ENCODE measurements at places on chromosomes 6 and 20.

DNA sequence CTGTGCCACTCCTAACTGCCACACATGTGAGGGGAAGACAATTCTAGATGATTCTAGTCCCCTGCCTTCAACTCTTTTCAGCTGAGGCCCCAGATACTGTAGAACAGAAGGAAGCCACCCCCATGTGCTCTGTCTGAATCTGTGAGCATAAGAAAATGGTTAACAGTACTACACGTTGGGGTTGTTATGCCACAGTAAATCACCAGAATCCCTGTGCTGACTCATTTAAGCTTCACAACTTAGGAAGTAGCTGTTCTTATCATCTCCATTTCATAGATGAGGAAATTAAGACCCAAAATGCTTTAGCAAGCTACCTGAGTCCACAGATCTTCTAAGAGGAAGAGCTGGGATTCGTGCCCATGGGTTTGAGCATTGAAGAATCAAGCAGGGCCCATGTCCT, 27.4 kb upstream of the SCRT2 start:
- H3K4me1 ChIP-seq, result no peaks in the 10 kb centered on the region
- no peaks in the 10 kb centered on the region for H3K36me3 ChIP-seq
- H3K4me3 ChIP-seq, result no peak overlapping the region
- DNase-seq, result no peak
- H3K27me3 ChIP-seq, result peaks cover 42% of the 10 kb centered on the region

DNA sequence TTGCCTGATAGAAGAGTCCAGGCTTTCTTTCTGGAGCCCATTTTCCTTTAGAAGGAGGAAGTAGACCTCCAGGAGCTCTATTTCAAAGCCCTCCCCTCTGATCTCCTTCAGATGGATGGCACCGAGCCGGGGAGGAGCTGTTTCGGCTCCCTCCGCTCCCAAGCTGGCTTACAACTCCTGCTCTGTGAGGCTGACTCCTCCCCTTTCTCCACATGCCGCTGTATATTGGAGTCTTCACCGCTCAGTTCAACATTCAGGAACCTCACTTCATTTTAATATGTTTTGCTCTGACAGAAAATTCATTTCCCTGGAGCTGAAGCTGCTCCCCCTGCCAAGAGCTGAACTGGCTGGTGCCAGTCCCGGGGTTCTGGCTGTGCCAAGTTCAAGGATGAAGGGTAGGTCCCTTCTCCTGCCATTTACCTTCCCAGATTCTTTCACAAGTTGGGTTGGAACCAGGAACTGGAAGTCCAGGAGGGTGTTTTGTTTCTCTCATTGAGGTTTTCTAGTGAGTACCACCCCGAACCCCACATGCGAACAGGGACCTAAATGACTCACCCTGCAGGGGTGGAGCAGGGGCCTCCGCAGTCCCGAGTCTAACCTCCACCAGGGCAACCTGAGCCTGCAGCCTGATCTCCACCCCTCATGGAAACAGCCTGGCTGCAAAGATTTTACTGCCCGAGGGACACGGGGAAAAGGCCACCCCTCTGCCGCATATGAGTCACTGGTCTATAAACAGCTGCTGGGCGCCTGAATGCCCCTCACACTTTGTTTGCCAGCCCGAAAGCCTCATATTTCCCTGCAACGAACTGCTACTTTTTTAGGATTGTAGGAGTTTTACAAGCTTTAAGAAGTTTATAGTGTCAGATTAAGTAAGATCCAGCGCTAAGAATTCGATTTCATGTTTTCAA, 68.6 kb upstream of the FOXA2 start:
- no peak overlapping the region for H3K27ac ChIP-seq
- H3K27me3 ChIP-seq, result peaks cover 9% of the 10 kb centered on the region
- no peaks in the 10 kb centered on the region for H3K36me3 ChIP-seq

GRCh38 chr6:17740559-17741220, 34.0 kb upstream of the NUP153 start:
- H3K27ac ChIP-seq, result no peak overlapping the region
- no peaks in the 10 kb centered on the region for H3K27me3 ChIP-seq
- H3K4me3 ChIP-seq, result no peak overlapping the region
- H3K4me1 ChIP-seq, result peaks cover 15% of the 10 kb centered on the region
- DNase-seq, result no peak
- no peaks in the 10 kb centered on the region for H3K36me3 ChIP-seq

DNA sequence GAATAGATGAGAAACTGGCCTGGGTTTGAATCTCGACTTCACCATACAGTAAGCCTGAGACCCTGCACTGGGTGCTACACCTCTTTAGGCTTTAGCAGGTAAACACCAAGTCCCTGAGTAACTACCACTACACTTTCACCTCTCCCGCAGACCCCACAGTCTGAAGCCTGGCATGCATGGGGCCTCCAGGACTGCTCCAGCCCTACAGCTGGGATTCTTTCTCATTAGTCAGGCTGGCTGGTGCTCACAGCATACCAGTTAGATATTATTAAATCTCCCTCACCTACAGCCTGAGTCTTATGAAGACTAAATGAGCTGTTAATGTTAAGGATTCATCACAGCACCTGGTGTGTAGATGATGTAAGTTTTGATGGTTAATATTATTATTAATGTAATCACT, 388.7 kb downstream of the ARHGAP18 start:
- no peak overlapping the region for H3K4me3 ChIP-seq
- H3K36me3 ChIP-seq, result peaks cover 3% of the 10 kb centered on the region

- H3K4me1 ChIP-seq, result no peaks in the 10 kb centered on the region
- no peaks in the 10 kb centered on the region for H3K27me3 ChIP-seq
- no peak for DNase-seq
- no peaks in the 10 kb centered on the region for H3K36me3 ChIP-seq
Measured at GRCh38 chr6:147132889-147133288, 71.3 kb upstream of the STXBP5 start.

GRCh38 chr6:121597654-121598053, 162.2 kb downstream of the GJA1 start:
- no peaks in the 10 kb centered on the region for H3K36me3 ChIP-seq
- H3K4me1 ChIP-seq, result peaks cover 32% of the 10 kb centered on the region

- no peak for DNase-seq
- no peak overlapping the region for H3K4me3 ChIP-seq
- no peaks in the 10 kb centered on the region for H3K4me1 ChIP-seq
- H3K27ac ChIP-seq, result no peak overlapping the region
- H3K36me3 ChIP-seq, result no peaks in the 10 kb centered on the region
Measured at GRCh38 chr6:72386324-72386723, 235.5 kb upstream of the KCNQ5 start.

DNA sequence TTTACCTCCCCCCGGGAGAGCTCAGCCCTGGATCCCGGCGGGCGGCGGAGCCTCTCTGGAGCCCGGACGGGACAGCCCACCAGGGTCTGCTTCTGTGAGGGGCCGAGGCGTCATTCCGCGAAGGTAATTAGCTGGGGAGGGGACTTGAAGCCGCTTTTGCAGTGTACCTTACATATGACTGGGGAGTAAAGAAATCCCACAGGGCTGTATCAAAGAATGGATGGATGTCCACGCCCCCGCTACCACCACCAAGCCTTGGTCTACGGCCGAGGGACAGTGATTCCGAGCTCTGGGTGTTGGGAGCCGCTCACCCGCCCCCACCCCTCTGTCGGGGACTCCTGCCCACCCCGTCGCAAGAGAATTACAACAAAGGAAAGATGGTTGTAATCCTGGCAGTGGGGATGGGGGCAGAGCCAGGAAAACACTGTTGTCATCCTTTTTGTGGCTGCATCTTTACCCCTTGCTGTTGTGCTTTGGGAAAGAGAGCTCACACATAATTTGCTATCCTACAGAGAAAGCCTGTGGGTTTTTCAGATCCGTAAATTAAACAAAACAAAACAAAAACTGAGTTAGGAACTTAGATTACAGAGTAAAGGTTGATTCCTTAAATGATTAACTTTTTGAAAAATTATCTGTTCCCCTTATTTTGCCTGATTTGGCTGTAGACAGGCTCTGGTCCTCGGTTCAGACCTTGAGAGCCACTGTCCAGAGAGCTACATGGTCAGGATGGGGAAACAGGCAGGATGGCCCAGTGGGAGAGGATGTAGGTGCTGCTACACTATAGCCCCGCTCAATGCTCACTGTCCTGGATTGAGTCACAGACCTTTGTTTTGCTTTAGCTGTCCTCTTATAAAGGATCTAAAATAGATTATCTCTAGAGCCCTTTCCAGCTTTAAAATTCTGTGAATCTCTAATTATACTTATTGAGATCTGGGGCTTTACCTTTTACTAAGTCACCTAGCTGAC, 997 bp upstream of the FBXO30 start:
- peak overlapping the region; percentile 89 for H3K27ac ChIP-seq
- peaks cover 46% of the 10 kb centered on the region for H3K4me1 ChIP-seq
- no peaks in the 10 kb centered on the region for H3K36me3 ChIP-seq
- no peak for DNase-seq

GRCh38 chr6:71410681-71411080, 122.1 kb downstream of the OGFRL1 start:
- no peaks in the 10 kb centered on the region for H3K27me3 ChIP-seq
- no peak for DNase-seq
- H3K4me1 ChIP-seq, result peaks cover 13% of the 10 kb centered on the region
- no peak overlapping the region for H3K27ac ChIP-seq

DNA sequence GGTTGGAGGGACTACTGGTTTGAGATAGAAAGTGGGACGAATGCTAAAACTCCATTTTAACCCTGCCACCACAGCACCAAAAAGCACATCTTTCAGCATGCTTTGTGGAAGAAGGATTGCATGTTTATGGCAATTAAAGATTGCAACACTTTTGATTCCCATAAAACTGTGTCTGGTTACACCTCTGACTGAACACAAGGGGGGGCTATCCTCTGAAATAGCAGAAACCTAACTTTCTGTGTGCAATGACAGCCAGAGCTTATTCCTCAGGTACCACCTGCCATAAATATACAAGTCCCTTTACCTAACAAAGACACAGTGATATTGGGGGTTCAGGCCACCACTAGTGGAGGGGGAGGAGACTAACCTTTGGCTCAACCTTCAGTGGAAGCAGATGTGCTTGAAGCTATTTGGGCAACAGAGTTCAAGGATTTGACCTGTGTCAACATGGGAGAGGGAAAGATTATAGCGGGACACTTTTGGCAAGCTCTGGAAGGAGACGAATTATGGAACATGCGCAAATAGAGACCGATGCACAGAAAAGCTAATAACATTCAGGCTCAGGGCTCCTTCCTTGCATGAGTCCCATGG, 9.6 kb upstream of the PLG start:
- no peak overlapping the region for H3K27ac ChIP-seq
- no peaks in the 10 kb centered on the region for H3K36me3 ChIP-seq
- no peak overlapping the region for H3K4me3 ChIP-seq
- H3K27me3 ChIP-seq, result no peaks in the 10 kb centered on the region

DNA sequence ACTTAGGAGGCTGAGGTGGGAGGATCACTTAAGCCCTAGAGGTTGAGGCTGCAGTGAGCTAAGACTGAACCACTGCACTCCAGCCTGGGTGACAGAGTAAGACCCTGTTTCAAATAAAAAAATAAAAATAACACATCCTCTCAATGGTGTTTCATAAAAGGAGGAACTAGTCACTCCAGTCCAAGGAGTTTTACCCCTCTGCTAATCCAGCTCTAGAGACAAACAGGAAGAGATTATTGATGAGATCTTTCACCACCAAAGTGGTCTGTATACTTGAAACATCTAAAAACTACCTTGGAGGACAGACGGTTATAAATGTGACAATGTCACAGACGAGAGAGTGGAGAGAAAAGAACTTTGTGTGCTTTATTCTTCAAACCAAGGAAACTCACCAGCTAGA, 58.2 kb downstream of the PIGU start:
- H3K4me3 ChIP-seq, result no peak overlapping the region
- H3K27ac ChIP-seq, result no peak overlapping the region
- H3K36me3 ChIP-seq, result peaks cover 14% of the 10 kb centered on the region
- no peaks in the 10 kb centered on the region for H3K27me3 ChIP-seq
- DNase-seq, result no peak
- H3K4me1 ChIP-seq, result no peaks in the 10 kb centered on the region

DNA sequence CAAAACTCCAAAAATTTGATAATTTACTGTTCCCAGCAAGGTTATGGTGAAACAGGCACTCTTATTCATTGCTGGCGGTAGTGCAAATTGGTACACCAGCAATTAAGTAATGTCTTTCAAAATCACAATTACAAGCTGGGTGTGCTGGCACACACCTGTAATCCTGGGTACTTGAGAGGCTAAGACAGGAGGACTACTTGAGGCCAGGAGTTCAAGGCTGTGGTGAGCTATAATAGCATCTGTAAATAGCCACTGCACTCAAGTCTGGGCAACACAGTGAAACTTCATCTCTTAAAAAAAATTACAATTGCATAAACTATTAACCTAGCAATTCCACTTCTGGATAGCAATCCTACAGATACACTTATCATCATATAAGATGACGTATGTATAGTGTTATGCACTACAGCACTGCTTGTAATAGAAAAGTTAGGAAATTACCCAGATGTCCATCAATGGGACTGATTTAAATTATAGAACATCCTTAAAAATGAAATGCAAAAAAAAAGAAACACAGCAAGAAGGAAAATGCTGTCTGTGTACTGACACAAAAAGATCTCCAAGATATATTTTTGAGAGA, 31.4 kb downstream of the NCOA6 start:
- H3K27me3 ChIP-seq, result no peaks in the 10 kb centered on the region
- peaks cover 12% of the 10 kb centered on the region for H3K36me3 ChIP-seq
- DNase-seq, result no peak
- H3K27ac ChIP-seq, result no peak overlapping the region

GRCh38 chr20:34622821-34623451, 54.0 kb downstream of the PIGU start:
- no peak overlapping the region for H3K27ac ChIP-seq
- DNase-seq, result no peak
- no peak overlapping the region for H3K4me3 ChIP-seq
- peaks cover 6% of the 10 kb centered on the region for H3K36me3 ChIP-seq
- no peaks in the 10 kb centered on the region for H3K27me3 ChIP-seq
- no peaks in the 10 kb centered on the region for H3K4me1 ChIP-seq

DNA sequence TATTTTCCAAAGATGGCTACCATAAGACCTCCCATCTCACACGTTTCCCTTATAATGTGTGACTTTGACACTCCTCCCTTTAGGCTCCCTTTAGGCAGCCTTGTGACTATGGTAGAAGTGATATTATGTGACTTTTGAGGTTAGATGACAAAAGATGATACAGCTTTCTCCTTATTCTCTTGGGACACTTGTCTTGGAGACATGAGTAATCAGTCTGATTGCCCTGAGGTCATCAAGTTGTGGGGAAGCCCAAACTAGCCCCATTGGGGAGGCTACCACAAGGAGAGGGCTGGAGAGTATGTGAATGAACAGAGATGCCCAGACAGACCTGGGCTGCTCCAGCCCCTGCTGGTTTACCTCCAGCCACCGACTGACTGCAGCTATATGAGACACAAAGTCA, 10.6 kb upstream of the DLK2 start:
- H3K36me3 ChIP-seq, result no peaks in the 10 kb centered on the region
- H3K27me3 ChIP-seq, result peaks cover 28% of the 10 kb centered on the region
- no peak overlapping the region for H3K27ac ChIP-seq
- peaks cover 6% of the 10 kb centered on the region for H3K4me1 ChIP-seq

DNA sequence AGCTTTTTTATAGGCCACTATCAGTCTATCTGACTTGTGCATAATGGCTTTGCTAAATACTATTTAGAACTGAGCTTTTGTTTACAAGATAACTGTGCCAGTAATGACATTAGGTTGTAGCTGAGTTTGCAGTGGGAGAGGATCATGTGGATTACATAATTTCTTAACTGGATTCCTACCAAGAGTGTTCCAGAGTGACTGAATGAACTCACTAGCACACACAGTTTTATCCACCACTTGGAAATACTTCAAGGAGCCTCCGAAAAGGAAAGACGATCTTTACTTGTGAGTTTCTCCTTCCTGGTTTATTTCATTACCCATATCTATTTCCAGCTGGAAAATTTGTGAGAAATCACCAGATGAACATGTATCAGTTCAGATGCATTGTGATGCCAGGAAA, 10.9 kb upstream of the SYNE1 start:
- no peaks in the 10 kb centered on the region for H3K36me3 ChIP-seq
- H3K4me3 ChIP-seq, result no peak overlapping the region
- H3K27ac ChIP-seq, result no peak overlapping the region
- no peaks in the 10 kb centered on the region for H3K4me1 ChIP-seq

Data from suprapubic skin (tissue), 4 donors.